Endothelial cell of umbilical vein (primary cell): ENCODE measurements at places on chromosomes 6 and 20. TPM values are rescaled to one million over a fixed set of nuclear protein-coding genes. Genes with fewer than 3 reads are reported as not detected.

CFAP61 gene
- not detected in 2 replicates for total RNA-seq

PRDM13 gene
- total RNA-seq, result not detected in 2 replicates

ZC3H12D gene
- total RNA-seq, result not detected in 2 replicates

MAS1 gene
- total RNA-seq, result not detected in 2 replicates
